NB4 (cell line): ENCODE measurements at places on chromosomes 5 and 9.

DNA sequence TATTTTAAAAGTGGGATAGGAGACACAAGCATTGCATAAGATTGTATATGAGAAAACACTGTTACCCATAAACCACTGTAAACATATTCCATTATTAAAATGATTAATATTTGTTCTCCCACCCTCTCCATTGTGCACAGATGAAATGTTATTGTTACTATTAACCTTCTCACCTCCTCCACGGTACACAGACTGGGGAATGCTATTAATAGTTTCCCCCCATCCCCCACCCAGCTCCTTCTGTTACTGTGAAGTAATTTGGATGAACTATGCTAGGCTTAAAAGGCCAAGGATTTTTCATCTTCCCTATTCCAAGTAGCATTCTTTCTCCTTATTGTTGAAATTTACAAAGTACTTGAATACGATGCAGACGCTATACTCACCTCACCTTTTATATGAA, 91.4 kb downstream of the JAKMIP2 start:
- DNase-seq, result no peak

DNA sequence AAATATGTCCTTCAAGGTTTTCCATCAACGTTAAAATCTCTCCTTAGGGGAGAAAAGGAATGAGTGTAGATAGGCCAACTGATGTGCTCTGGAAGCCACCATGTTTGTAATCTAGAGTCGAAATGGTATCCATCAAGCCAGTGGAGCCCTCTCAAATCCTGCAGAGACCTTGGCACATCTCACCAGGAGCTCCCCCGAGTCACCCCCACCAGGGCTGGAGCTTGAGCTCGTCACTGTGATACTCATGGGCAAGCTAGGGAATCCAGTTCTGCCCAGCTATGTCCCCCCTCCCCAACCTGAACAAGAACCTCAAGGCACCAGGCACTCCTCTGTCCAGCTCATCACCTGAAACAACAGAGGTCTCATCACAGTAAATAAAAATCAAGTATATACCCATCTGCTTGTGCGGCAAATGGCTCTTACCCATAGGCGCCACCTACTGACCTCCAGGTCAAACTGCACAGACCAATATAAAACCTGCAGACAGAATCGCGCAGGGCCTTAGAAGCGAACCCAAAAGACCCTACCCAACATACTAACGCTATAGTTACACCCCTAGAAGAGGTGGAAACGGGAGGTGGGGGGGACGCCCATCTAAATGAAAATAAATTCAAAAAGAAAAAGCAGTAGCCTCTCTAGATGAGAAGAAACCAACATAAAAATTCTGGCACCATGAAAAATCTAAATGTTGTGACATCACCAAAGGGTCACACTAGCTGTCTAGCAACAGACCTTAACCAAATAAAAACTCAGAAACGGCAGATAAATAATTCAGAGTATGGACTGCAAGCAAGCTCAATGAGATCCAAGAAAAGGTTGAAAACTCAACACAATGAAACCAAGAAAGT, 75.0 kb downstream of the TTC39B start:
- peak; percentile 75 for DNase-seq

GRCh38 chr9:79759460-79759859, 187.7 kb downstream of the TLE4 start:
- no peak for DNase-seq

GRCh38 chr5:52738095-52738506, 49.6 kb upstream of the ITGA1 start:
- DNase-seq, result no peak

- DNase-seq, result no peak
These were observed 164.4 kb downstream of the KDM4C start for GRCh38 chr9:6922124-6922676.

GRCh38 chr5:41406424-41406823, 104.0 kb downstream of the PLCXD3 start:
- DNase-seq, result no peak

- no peak for DNase-seq
These were observed 131.3 kb downstream of the FRMD3 start for GRCh38 chr9:83406921-83407320.

DNA sequence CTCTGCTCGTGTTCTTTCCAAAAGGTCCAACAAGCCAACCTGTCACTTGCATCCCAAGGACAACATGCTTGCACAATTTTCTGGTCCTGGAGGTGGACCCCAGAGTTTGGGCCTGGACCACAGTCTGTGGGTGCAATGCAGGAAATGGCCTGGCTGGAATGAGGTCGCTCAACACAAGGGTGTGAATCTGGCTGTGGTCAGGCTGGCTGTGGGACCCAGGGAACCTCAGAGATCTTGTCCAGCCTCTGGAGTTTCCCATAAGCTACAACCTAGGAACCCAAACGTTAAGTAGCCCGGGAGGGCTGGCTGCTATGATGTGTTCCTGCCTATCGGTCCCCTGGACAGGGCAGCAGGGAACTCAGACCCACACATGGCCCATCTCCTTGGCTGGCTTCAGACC, 15.4 kb downstream of the TBC1D9B start:
- no peak for DNase-seq

DNA sequence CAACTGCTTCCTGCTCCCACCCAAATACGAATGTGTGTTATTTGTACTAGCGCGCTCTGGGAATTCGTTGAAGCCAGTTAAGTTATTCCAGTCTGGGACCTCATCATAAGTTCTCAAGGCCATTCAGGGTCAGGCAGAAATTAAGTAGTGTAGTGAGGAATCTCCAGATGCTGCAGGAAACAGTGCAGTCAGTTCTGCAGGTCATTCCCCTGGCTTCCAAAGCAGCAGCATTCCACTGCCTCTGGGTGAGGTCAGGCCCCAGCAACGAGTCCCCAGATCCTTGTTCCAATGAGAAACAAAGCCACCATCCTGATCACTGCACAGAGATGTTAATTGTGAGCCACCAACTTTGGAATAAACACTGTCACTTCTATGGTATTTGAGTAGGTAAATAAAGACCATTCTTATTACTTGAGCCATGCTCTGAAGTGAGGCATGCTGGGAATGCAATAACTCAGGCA, 33.1 kb downstream of the SVEP1 start:
- no peak for DNase-seq

DNA sequence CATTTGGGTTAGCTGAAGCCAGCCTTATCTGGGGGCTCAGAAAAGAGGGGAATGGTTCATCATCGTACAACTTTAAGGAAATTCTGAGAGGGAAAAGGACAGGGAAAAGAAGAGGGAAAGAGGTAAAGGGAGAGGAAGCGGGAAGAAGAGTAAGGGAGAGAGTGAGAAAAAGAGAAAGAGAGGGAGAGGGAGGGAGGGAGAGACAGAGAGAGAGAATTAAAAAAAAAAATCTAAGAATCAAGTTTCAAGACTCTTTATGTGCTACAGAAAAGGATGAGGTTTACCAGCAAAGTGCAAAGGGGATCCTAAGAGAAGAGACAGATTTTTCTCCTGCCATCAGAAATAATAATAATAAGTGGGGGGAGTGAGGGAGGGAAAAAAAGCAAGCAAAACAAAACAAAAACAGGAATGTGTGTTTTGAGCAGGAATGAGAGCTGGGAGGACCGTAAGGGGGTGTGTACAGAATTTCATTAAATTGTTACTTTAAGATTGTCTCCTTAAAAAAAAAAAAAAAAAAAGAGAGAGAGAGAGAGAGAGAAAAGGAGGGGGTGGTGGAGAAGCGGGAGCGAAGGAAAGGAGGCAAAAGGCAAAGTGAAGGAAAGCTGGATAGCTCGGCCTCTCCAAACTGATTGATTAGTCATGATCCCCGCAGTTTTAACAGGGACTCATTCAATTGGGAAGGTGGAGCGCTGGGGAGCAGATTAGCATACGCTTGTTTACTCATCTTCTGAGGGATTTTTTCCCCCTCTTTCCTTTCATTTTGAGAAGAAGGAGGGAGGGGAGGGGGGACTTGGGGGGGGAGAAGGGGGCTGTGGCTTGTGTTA, 438 bp upstream of the PAPPA start:
- DNase-seq, result no peak

DNA sequence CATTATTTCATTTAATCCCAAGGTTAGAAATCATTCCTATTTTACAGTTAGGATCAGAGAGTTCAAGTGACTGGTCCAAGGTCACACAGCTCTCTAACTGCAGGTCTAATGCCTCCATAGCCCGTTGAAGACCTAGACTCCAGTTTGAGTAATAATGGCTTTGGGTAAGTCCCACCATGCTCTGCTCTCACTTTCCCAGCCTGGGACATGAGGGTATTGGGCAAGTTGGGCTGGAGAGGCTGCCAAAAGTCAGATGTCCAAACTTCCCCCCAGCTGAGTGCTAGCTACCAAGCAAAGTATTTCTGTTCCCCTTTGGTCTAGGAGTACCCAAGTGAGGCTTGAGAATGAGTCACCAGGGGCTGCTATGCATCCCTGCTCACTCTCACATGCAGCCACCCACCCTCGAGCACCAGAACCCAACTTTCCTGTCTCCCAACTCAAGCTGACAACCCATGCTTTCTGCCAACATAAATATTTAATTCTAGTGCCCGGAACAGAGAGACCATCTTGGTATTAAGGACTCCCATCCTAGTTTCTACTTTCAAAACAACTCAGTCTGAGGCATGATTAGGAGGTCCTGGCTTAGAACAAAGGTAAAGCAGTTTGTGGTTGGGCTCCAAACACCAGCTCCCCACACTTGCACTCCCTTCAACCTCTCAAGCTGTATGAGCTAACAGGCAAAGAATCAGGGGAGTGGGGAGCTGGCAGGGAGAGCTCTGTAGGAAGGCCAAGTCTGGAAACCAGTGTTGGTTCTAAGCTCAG, 236.5 kb upstream of the TRIM32 start:
- no peak for DNase-seq

- no peak for DNase-seq
These were observed 7.1 kb upstream of the HAND1 start for GRCh38 chr5:154485096-154485491.

- DNase-seq, result peak; percentile 57
These were observed 7.6 kb downstream of the ARPC5L start for GRCh38 chr9:124869466-124869985.

GRCh38 chr5:83576341-83576740, 104.8 kb downstream of the VCAN start:
- no peak for DNase-seq

DNA sequence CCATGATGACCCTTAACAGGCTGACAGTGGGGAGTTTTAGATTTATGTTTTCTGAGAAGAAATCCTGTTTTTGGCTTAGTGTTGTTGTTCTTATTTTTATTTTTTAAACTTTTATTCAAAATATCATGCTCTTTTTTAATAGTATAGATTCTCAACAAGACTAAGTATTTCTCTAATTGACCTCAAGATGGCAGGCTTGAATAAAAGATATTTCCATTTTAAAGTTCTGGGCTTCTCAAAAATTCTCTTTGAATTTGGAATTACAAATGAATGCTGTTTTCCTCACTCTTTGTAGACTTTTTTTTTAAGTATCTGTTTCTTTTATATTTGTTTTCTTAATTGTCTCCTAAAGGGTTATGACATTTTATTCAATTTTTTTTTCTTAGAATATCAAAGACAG, 50.0 kb upstream of the SH3GL2 start:
- DNase-seq, result peak; percentile 44

DNA sequence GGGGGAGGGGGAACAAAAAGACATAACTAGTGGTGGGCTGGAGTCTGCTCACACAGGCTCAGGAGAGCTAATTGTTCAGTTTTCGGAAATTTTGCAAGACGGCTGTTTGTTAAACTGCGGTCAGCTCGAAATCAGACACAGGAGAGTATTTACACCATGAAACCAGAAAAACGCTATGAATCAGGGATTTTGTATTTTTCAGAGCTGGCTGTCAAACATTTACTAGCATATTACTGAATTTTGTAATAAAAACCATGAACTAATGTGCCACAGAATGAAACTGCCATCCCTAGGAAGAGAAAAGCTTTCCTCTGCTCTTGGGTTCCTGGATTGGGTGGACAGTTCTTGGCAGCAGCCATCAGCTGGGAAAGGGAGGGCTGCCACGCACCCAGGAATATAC, 45.3 kb downstream of the TRPM3 start:
- no peak for DNase-seq

DNA sequence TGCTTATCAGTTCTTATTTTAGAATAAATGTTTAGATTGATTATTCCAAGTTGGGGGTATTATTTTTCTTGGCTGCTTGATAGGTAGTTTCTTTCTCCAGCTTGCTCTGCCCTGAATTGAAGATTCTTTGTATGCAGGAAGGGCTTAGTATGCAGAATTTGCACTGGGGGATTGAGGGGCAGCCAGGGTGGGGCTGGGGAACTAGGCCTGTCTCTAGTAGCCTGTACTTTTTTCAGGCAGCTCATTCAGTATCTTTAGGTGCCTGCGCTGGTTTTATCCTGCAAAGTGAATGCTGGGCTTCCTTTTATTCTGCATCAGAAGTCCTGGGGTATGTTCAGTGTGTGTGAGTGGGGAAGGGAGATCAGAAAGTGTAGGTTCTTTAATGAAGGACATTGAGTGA, 228.3 kb upstream of the ELL2 start:
- DNase-seq, result no peak

GRCh38 chr5:30765706-30766105, 427.8 kb upstream of the CDH6 start:
- DNase-seq, result no peak

- DNase-seq, result no peak
These were observed 42.2 kb downstream of the C9orf153 start for GRCh38 chr9:86217076-86217755.
